Stimulated activated CD8-positive, alpha-beta memory T cell treated with anti-CD3 and anti-CD28 coated beads, Interleukin-7, amount 100 ng/mL, for 24 hours (primary cell): ENCODE measurements at places on chromosomes 2 and 18.
A peak's percentile ranks its signal among the peaks of the same experiment; 100 is the strongest.

DNA sequence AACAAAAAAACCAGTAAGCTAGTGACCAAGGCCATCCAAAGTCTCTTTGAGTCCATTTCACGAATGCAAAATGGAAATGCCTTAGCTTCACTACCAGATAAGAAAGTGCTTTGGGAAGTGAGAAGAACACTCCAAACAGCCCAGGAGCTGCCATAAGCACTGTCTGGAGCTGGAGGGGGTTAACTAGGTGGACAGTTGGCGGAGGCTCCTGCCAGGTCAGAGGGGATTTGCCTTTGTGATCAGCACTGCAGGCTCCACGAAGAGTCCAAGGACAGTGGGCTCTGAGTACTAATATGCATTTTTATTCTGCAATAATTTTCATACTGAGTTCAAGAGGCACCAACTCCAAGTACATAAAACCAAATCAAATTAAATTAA lies 233.3 kb upstream of the SMAD2 start:
- no peak for DNase-seq

- no peak for DNase-seq
Observed at GRCh38 chr2:86500325-86501083, 59.3 kb downstream of the KDM3A start.

DNA sequence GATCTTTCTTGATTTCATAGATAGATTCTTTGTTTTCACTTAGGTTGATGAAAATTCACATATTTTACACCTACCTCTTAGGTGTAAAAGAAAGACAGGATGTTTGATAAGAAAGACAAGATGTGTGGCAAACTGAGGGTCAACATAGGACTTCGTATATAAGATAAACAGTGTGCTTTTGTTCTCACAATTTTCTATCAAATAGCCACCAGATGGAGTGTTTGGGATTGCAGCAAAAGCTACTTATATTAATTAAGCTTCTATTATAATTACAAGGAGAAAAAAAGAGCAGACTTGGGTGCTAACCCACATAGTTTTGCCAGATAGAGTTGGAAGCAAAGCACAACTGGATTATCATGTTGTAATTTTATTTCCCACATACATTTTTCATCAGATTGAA lies 232.9 kb downstream of the CDH7 start:
- no peak for DNase-seq

DNA sequence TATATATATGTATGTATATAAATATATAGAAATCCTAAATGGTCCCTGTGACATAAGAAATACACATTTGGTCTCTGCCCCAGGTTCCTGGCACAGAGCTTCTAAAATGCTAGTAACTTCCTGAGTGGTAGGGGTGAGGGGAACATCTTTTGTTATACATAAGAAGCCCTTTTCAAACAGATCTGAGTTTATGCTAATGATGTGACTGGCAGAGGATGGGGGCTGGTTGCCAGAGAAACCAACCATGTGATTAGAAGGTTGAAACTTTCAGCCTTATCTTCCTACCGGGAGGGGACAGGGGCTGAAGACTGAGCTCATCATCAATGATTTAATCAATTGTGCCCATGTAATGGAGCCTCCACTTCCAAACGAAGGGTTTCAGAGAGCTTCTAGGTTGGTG lies 16.3 kb downstream of the MFSD2B start:
- no peak for DNase-seq

GRCh38 chr18:11091746-11092145 lies 57.6 kb downstream of the PIEZO2 start:
- no peak for DNase-seq

- DNase-seq = no peak
Observed at GRCh38 chr2:72722492-72723070, 103.3 kb downstream of the EXOC6B start.

- DNase-seq = no peak
Observed at GRCh38 chr2:101238930-101239759, 13.5 kb upstream of the CNOT11 start.

DNA sequence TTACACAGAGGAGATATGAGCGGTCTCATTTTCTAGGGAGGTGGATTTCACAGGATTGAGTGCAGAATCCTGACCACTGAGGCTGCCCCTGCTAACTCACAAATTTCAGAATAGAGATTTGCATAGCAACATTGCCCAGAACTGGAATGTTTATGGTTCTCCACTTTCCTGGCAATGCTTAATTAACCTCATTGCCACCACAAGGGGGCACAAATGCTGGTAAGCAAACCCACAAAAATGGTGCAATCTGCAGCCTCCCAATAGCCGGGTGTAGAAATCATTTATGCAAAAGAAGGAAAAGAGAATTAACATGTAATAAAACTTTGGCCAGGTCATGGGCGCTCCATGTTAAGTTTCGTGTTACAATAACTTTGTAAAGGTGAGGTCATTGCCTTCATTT lies 112.4 kb downstream of the CYRIA start:
- no peak for DNase-seq

GRCh38 chr2:226601881-226602662 lies 197.5 kb downstream of the IRS1 start:
- DNase-seq = no peak

- DNase-seq = no peak
Observed at GRCh38 chr2:194550702-194551101, 1106.3 kb upstream of the SLC39A10 start.

GRCh38 chr2:218999021-218999880 lies 6.0 kb upstream of the CRYBA2 start:
- no peak for DNase-seq

DNA sequence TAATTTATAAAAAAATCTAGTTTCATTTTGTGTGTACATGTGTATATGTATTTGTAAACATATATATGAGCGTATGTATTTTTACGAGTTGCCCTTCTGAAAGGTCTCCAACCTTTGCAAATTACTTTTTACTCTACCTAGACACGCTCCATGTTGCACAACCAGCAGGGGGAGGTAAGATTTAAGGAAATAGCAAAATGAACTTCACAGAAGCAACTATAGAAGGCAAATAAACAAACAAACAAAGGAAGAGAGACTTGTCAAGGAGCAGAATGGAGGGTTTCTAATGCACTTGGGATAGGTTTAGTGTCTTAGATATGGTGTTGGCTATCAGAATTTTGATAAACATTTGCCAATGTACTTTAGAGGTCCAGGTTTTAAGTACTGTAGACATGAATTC lies 820.5 kb upstream of the POU3F3 start:
- DNase-seq = no peak

- no peak for DNase-seq
Observed at GRCh38 chr2:173053043-173053699, 22.5 kb upstream of the MAP3K20 start.

- no peak for DNase-seq
Observed at GRCh38 chr2:225013425-225014365, 28.6 kb downstream of the DOCK10 start.

DNA sequence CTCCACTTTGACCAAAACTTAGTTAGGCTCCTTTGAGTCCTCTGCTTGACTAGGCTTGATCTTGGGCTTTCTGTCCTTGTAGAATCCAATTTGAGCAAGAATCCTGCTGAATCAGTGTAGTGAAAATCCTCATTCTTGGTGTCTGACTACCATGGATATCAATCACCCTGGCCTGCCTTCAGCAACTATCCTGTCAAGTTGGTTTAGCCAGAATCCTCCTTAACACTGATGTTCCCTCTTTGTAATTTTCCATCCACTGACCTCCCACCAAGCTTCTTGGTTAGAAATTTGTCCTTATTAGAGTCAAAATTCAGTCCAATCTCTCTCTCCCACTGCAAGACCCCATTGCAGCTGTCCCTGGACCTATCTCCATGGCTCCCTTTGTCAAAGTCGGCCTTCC lies 494 bp upstream of the RBM45 start:
- DNase-seq = no peak

DNA sequence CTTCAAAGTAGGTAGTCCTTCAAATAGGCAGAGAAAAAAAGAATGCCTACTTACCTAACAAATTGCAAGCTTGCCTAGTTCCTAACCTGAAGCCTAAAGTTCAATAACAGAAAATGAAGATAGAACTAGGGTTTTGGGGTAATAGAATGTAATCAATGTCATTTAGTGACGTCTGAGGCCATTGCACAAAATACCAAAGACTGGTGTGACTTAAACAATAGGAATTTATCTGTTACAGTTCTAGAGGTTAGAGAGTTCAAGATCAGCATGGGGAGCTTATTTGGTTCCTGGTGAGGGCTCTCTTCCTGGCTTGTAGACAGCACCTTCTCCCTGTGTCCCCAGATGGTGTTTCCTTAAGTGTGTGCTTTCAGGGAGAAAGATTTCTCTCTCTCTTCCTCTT lies 4.7 kb upstream of the NPC1 start:
- DNase-seq = no peak

- no peak for DNase-seq
Observed at GRCh38 chr18:65620076-65620696, 130.6 kb upstream of the CDH7 start.

GRCh38 chr18:12376754-12377555 lies at the start of gene AFG3L2:
Gene AFG3L2 (minus strand): TSS chr18:12377227. CDS start chr18:12377082, 145 bp downstream.
- DNase-seq = peak; percentile 100

DNA sequence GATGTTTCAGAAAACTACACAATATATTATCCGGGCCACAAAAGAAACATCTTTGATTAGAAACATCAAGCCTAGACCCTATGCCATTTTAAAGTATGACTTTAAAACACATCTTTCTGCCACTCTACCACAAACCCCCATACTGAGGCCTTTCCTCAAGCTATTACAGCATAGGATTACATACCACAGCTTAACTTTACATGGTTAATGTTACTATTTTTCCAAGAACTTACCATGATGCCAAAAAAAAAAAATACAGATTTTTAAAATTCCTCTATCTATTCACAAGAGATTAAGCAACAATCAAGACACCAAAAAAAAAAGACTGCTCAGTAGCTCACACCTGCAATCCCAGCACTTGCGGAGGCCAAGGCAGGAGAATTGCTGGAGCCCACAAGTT lies 9.0 kb downstream of the NCKAP1 start:
- no peak for DNase-seq

DNA sequence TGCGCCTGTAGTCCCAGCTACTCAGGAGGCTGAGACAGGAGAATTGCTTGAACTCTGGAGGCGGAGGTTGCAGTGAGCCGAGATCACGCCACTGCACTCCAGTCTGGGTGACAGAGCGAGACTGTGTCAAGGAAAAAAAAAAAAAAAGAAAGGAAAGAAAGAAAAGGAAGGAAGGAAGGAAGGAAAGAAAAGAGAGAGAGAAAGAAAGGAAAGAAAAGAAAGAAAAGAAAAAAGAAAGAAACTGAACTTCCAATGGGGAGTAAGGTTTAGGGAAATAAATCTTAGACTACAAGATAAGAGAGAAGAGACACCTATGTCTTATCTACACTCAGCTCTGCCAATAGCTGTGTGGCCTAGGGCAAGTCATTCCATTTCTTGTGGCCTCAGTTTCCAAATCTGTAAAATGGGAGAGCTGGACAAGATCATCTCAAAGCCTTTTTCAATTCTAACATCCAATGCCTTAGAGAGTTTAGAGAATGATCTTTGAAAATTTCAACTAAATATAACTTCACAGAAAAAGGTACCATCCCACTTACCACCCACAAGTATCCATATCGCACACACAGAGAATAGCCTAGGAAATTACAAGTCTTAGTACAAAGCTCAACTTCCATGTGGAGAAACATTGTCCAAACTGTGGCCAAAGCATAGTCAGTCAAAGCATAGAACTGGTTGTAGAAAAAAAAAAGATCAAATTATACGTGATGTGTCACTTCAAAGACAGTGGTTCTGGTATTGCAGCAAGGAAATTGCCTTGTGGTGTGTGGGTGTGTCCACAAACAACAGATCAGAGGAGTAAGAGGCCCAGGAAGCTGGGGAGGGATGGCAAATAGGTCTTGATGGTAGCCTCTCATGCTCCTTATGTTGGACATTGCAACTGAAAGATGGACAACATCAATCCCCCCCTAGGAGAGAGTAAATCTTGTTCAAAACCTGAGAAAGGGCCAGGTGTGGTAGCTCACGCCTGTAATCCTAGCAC lies 42.4 kb downstream of the SLC14A2 start:
- DNase-seq = no peak

DNA sequence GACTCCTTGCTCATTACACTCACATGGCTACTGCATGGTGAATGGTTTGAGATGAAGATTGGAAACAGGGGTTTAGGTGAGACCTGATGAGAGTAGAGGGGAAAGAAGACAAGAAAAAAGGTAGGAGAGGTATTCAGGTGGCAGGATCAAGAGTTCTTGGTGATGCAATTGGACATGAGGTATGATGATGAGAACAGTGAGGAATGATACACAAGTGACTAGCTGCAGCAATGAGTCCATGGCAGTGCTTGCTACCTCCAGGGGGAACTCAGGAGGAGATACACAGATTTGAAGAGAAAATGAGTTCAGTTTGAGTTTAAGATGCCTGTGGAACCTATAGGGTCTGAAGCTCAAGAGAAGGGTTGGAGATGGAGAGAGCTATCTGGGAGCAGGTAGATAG lies 62.1 kb upstream of the NFE2L2 start:
- DNase-seq = no peak

DNA sequence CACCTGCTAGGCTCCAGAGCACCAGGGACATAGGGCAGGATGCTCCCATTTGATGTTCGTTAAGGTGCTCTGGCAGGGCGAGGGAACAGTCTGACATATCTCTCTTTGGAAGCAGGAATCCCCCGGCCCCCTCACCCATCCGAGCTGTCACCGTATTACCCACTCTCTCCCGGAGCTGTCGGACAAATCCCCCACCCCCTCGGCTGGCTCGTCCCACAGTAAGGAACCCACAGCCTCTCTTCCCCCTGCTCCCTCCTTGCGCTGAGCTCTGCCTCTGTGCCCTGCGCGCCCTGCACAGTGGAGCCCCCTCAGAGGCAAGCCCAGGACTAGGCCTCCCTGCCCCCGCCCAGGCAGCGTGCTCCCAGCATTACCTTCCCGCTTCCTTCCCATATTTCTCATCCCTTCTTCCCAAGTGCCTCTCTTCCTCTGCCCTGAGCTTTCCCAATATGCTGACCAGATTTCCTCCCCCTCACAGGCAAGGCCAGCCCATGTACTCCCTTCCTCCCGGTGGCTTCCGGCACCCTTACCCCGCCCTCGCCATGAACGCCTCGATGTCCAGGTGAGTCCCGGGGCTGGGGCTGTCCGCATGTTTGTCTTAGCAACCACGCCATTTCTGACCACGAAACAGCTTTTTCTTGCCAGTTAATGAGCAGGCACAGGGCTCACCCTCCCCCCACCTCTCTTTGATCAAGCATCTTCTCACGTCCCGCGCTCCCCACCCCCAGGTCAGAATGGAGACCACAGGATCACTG lies 23.8 kb downstream of the TGOLN2 start:
- DNase-seq = no peak

GRCh38 chr2:171157109-171157500 lies 3.6 kb downstream of the TLK1 start:
- DNase-seq = no peak

- no peak for DNase-seq
Observed at GRCh38 chr2:215110918-215111317, 27.5 kb downstream of the ABCA12 start.

GRCh38 chr2:142687075-142687474 lies 190.4 kb upstream of the KYNU start:
- no peak for DNase-seq

DNA sequence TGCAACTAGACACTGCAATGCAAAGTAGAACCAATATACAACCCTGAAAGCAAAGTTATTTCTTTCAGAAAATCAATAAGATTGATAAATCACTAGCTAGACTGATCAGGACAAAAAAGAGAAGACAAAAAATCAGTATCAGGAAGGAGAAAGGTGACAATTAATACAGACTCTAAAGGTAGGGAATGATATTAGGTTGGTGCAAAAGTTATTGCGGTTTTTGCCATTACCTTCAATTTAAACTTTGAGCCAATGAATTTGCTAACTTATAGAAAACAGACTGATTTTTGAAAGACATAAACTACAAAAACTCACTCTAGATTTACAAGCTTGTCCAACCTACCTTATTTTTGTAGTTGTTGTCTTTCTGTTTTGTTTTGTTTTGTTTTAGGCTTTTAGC lies 30.5 kb upstream of the MRPS9 start:
- DNase-seq = no peak
